ENCODE measurements at places on chromosomes 1 and 21.

GRCh38 chr1:22452481-22452957 is 868 bp downstream of the ZBTB40 start:
- no peak for DNase-seq

GRCh38 chr1:81717230-81717629 is 83.5 kb upstream of the ADGRL2 start:
- DNase-seq = peak; percentile 36

DNA sequence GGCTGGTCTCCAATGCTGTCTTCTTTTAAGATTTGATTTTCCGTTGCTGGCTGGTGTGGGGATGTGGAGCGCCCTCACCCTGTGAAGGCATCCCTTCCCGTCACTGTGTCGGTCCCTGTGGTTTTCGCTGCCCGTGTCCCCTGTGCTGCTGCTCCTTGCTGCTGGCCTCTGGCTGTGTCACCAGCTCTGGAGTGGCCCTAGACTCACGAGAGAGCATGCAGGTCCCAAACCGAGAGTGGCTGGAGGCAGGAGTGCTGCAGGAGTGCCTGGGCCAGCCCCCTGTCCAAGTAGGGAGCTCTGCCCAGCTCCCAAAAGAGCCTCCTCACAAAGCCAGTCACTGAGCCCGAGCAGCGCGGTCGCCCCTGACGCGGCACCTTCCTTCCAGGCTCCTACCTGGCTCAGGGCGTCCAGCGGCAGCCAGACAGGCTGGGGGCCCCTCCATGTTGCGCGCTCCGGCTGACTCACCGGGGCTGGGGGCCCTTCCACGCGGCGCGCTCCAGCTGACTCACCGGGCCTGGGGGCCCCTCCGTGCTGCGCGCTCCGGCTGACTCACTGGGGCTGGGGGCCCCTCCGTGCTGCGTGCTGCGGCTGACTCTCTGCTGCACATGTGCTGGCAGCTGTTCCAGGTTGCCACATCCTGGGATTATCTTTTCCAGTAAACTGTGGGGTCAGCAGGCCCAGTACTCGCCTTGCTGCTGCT is 106.7 kb upstream of the COL6A1 start:
- peak; percentile 94 for DNase-seq

GRCh38 chr21:43923391-43923790 is 58.4 kb downstream of the AGPAT3 start:
- DNase-seq = no peak

DNA sequence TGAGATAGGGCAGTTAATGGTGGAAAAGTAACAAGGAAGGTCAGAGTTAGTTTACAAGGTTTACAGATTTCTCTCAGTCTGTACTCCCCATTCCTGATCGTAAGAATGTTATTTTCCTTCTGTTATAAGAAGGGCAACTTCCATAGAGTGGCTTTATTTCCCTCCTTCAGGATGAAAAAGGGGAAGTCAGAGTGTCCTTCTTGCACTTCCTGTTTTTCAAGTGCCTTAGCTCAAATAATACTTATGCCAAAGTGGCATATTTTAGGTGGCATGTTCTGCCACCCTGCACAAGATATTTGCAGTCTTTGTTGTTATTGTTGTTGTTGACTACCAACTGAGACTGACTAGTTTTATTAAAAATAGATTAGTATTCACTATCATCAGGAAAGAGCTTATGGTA is 730.7 kb upstream of the ADGRL4 start:
- no peak for DNase-seq

- no peak for DNase-seq
Measured at GRCh38 chr1:211975152-211975941, 60.0 kb downstream of the INTS7 start.

DNA sequence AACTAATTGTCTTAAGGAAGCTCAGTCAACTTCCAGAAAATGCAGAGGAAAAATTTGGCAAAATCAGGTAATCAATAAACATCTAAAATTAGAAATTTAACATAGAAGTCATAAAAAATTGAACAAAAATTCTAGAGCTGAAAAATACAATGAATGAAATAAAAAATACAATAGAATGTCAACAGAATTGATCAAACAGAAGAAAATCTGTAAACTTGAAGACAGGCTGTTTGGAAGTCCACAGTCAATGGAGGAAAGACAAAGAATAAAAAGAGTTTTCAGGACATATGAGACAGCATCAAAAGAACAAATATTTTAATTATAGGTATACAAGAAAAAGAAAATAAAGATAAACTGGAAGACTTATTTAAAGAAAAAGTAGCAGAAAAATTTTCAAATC is 469.0 kb downstream of the RWDD3 start:
- DNase-seq = no peak

Measured in fibroblast of skin of left quadriceps (primary cell).